Choroid plexus epithelial cell (primary cell): ENCODE measurements at places on chromosomes 2 and 18.

- no peak for DNase-seq
These were observed 11.1 kb upstream of the ALPG start for GRCh38 chr2:232395586-232395985.

DNA sequence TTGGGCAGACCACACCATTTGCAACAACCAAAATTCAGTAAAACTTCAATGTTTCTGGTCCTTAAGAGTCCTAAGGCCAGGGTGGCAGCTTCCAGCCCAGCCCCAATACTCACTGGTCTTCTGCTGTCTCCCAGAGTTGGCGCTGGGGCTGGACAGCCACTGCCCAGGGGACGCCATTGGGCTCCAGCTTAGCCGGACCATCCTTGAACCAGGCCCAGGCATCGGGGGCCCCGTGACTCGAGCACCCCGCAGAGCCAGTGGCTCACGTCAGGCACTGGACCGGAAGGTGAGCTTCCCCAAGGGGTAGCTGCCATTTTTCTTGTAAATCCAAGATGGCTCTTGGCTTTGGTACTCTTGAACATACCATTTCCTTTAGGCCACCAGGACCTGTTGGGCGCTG lies 21.8 kb downstream of the SNED1 start:
- no peak for DNase-seq

- DNase-seq, result no peak
These were observed 48.1 kb downstream of the EIPR1 start for GRCh38 chr2:3329491-3329890.

DNA sequence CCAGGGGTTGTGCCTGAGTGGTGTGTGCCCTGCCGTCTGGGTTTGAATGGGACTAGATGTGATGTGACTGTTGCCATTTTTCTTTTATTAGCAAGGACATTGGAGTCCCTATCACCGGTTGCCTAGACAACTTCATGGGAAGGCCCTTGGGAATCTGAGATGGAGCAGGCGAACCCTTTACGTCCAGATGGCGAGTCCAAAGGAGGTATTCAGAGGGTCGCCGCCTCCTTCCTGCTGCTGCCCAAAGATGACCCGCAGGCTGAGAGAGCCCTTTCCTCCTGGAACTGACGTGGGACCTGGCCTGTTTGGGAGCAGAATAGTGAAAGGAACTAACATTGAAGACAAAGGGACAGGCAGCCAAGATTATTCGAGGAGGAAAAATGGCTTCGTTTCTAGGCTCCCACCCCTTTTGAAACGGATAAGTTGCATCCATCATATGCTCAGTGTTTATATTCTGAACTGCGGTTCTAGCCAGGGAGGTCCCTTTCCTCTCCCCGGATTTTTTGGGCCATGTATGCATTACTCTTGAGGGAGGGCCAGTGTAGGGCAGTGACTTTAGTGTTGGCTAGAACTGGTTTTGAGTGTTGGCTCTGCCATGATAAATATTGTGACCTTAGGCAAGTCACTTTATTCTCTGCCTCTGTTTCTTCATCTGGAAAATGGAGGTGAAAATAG lies 673 bp downstream of the CENPO start:
- no peak for DNase-seq

GRCh38 chr2:182606728-182607681 lies 109.1 kb upstream of the DNAJC10 start:
- no peak for DNase-seq

GRCh38 chr2:85154048-85154753 lies 21.0 kb downstream of the TCF7L1 start:
- DNase-seq, result peak; percentile 56

DNA sequence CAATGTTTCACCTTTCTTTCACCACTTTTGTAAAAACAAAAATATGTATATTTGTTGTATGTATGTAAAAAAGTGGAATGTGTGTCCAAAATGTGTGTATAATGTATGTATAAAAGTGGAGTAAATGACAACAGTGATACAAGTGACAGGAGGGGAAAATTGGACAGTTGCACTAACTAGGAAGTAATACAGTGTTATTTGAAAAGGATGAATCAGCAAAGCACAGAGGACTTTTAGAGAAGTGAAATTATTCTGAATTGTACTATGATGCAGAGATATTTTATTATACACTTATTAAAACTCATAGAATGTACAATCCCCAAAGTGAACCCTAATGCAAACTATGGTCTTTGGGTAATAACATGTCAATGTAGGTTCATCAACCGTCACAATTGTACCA lies 331.3 kb upstream of the CNTNAP5 start:
- no peak for DNase-seq

DNA sequence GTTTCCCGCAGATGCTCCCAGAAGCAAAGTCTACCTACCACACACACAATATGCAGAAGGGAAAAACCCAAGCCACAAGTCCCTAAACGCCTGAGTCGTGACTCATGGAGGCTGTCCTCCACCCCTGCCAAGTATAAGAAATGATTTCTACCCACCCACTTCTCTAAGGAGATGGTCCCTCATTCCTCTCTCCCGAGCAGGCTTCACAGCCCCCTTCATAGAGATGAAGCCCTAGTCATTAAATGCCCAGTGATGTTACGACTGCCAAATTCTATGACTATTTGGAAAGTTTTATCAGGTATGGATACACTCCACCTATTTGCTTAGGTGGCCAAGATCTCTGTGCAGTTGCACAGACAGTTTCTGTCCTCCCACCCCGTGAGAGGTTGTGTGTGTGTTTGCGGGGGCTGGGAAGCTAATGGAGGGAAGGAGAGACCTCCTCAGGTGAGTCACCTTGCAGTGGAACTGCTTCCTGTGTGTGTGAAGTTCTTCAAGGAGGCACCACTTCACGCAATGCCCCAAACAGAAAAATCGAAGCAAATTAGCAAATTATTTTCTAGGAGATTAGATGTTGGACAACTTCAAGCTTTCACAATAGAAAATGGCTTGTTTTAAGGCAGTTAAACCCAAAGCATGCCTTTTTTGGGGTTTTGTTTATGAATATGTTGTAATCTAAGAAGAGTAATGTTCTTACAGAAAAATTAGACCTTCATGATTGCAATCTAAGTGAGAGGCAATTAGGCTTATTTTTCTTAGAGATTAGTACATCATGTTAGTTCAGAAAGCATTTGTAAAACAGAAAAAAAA lies 175.2 kb downstream of the TGIF1 start:
- DNase-seq, result peak; percentile 95

DNA sequence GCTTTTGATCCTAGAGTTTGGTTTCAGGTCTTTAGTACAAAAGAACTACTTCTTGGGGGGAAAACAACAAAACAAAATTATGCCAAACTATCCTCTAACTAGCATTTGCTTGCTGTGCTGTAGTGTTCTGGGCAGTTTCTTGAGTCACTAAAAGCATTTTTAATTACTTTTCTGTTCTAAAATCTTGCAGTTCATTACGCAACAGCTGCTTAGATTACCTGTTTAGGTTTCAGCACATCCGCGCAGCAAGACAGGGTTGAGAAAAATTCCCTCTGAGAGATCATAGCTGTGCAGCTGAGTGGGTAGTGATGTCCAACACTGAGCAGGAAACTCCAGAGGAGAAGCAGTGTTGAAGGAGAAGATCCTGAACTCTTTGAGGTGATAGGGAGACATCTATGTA lies 9.0 kb downstream of the DAW1 start:
- peak; percentile 31 for DNase-seq

DNA sequence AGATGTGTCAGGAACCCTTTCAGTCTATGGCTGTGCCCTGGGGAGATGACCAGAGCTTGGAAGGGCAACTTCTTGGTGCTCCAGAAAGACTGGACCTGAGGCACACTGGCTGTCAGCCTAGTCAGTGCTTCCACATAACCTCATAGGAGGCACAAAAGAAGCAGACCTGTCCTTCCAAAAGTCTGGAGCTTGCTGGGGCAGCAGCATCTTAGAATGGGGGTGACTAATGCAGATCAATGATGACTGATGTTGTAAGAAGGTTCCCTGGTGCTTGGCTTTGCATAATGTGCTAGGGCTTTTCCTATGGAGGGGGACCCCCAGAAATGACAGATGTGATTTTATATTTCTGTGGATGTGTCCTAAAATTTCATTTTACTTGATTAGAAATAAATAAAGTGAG lies 255.7 kb upstream of the THUMPD2 start:
- DNase-seq, result no peak

- peak; percentile 45 for DNase-seq
These were observed 227.3 kb upstream of the TANK start for GRCh38 chr2:160932960-160933359.

GRCh38 chr2:227394401-227394800 lies 6.7 kb upstream of the SCYGR1 start:
- DNase-seq, result no peak

- DNase-seq, result no peak
These were observed 316.0 kb downstream of the MTX2 start for GRCh38 chr2:176585291-176585690.

- DNase-seq, result peak; percentile 96
These were observed 18.1 kb downstream of the ZNF516 start for GRCh38 chr18:76476665-76477561.

- no peak for DNase-seq
These were observed 104.5 kb upstream of the ACVR2A start for GRCh38 chr2:147740211-147740927.

GRCh38 chr2:57733956-57734355 lies 312.6 kb upstream of the VRK2 start:
- DNase-seq, result no peak

- DNase-seq, result no peak
These were observed 54.8 kb downstream of the SPTBN1 start for GRCh38 chr2:54510916-54511315.

GRCh38 chr2:171402906-171403580 lies 30.7 kb downstream of the METTL8 start:
- peak; percentile 46 for DNase-seq

DNA sequence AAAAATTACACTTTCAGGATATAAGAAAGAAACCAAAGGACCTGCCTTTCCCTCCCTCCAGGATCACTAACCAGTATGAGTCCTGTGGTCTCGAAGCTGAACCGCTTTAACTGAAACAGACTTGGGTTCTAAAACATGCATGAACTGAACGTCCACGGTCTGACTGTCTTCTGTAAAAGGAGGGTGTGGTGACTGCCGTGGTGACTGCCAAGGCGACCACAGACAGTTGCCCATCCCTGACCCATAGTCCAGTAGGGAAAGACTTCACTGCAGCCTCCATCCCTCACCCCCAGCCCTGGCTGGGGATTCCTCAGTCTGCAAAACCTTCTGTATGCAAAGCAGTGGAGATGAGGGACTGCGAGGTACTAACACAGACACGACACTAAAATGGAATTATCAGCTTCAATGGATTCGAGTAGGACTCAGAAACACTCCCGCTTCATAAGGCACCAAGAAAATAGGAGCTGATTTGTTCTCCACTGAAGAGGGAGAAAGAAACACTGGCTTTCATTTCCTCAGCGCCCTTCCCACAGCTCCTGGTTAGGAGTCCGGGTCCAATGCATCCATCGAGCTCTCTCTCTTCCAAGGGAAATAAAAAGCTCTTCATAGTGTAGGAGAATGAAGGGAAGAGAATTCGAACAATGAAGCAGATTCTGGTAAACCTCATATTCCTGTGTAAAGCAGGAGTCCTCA lies 197.2 kb downstream of the HDAC4 start:
- no peak for DNase-seq
